Upper lobe of right lung (tissue), 1 donor: ENCODE measurements at places on chromosomes 7 and 10.

DNA sequence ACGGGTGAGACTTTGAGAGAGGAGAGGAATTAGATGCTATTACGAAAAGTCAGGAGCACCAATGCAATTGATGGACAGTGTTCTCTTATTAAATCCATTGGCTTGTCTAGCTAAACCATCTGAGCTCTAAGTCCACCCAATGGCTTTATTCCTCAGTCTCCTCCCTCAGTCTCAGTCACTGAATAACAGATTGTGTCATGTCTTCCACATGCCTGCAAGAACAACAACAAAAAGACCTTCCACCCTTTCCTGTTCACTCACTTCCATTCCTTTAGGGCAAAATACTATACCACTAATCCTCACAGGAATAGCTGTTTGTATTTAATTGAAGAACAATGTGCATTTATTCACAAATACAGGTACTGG, 154.8 kb upstream of the LAMB4 start:
- no peak for DNase-seq

GRCh38 chr10:78905015-78905956, 163.5 kb upstream of the ZMIZ1 start:
- DNase-seq = no peak

- no peak for DNase-seq
These were observed 149.9 kb downstream of the ANKRD30A start for GRCh38 chr10:37275216-37275777.

- no peak for DNase-seq
These were observed 640.4 kb downstream of the TYW1 start for GRCh38 chr7:67637023-67637358.

GRCh38 chr10:8057636-8058273, 3.3 kb downstream of the GATA3 start:
- no peak for DNase-seq

GRCh38 chr7:56081626-56082340, 11.0 kb downstream of the PHKG1 start:
- DNase-seq = peak; percentile 52

DNA sequence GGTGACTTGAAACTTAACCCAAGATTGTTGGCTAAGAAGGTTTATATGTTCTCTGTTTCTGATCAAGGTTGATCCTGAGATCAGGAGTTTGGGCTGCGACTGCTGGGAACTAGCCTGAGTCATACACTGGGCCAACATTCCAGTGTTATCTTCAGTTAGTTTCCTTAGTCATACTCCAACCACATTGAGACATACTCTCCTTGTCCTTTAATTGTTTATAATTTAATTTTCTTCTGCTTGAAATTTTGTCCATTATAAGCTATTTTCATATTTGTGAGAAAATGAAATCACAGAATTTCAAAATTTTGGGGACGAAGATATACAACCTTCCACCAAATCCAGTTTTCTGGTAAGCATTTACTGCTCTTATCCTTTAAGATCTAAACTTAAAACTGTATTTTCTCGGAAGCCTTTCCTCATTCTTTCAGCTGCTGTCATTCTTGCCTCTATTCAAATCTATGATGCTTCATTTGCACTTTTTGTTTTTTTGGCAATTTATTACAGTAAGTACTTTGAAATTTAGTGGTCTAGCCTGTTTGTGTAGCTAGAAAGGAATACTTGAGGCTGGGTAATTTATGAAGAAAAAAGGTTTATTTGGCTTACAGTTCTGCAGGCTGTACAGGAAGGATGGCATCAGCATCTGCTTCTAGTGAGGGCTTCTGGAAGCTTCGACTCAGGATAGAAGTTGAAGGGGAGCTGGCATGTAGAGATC, 63.4 kb upstream of the POT1 start:
- no peak for DNase-seq

DNA sequence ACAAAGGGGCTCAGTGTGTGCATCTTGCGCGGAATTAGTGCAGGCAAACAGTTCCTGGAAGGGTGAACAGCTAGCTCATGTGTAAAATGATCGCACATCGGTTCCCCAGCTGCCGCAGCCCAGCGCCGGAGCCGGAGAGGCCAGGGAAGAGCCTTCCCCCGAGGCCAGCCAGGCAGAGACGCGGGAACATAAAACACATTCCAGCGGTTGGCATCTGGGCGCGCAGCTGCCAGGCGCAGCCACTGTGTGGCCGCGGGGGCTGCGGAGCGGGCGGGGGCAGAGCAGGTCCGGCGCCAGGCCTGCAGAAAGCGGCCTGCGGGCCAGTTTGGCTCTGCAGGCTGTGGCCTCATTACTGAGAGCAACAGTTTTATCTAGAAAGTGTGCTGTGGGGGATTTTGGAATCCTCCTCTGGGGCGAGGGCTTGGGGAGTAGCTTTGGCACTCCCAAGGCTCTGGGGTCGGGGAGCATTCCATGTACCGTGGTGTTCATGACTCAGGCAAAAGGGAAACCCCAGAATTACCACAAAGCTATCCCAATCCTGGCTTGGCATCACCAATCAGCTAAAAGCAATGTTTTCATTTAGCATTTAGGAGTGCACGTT, 74.3 kb downstream of the SAMD9 start:
- no peak for DNase-seq

DNA sequence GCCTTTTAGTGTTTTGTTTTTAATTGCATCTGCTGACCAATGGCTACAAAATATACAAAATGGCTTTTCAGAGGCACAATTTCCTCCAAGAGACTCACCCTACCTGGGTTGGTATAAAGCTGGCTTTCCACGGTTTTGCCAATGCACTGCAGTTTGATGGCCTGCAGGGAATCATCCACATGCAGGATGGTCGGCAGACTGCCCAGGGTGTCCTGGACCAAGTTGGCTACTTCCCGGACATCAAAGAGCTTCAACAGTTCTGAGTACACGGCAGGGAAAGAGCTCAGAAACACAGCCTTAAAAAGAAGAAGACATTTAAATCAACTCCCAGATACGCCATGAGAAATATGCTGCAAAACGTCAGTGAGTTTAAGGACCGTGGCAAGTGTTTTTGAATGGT, 301.0 kb upstream of the IMMP2L start:
- DNase-seq = no peak

GRCh38 chr10:5292196-5292735, 72.5 kb upstream of the UCN3 start:
- no peak for DNase-seq

- DNase-seq = no peak
These were observed 43.4 kb downstream of the DNMBP start for GRCh38 chr10:99966306-99966705.

GRCh38 chr10:91820144-91820543, 21.9 kb downstream of the TNKS2 start:
- DNase-seq = no peak

- DNase-seq = no peak
These were observed 54.8 kb downstream of the ASAH2B start for GRCh38 chr10:50794490-50794889.

- DNase-seq = no peak
These were observed 145.2 kb downstream of the SUGCT start for GRCh38 chr7:40279991-40280390.

DNA sequence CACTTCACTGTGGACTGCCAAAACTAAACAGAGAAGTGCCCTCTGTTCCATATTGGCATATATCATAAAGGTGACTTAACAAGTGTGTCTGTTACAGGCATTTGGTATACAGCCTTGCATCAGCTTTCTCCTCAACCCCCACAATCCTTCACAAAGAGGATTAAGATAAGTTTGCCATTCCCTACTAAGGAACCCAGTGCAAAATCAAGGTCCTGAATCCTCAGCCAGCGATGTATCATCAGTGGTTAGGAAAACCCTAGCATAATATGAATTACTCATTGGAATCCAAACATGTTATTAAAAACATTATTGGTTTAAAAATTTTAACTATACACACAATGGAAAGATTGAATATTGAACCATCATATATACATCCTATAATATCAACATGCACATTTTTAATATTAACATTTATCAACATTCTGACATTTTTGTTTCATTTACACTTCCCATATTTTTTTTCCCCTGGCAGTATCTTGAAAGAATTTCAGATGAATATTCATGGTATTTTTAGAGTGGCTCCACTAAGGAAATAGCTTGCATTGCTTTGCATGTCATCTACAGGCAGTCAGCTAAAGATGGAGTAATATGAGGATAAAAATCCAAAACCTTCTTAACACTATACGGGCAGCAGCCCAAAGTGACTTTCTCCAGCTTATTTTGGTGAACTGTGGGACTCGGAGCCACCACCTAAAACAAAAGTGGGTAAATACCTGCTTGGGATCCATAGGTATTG, 215.6 kb upstream of the CHRM2 start:
- DNase-seq = no peak

GRCh38 chr7:54859066-54859465, 100.1 kb upstream of the SEC61G start:
- DNase-seq = no peak

- no peak for DNase-seq
These were observed 979.3 kb upstream of the CELF2 start for GRCh38 chr10:10038348-10038747.
